Cerebellum (tissue), 4 donors: ENCODE measurements at places on chromosomes 1 and 21.

- no peak for DNase-seq
Observed at GRCh38 chr1:206467915-206468314, 2.4 kb upstream of the IKBKE start.

DNA sequence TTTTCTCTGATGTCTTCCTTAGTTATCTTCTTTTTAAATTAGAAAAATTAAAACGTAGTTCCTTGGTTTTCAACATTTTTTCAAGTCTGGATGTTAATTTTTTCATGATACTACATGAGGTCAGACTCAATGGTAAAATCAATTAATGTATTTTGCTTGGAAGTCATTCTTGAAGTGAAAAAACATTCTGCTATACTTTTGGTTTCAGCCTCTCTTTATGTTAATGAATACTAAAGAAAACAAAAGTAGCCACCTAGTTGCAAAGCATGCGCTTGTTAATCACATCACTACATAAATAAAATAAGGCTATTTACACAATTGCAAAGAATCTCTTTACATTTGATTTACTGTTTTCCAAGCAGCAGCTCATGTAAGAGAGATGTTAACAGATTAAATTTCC is 170.4 kb downstream of the LIPI start:
- DNase-seq: no peak

GRCh38 chr1:195550071-195550862 is 1058.0 kb downstream of the KCNT2 start:
- no peak for DNase-seq

GRCh38 chr1:206676499-206676898 is 8.2 kb upstream of the MAPKAPK2 start:
- no peak for DNase-seq

- DNase-seq: no peak
Observed at GRCh38 chr1:107450899-107451664, 310.2 kb downstream of the NTNG1 start.

DNA sequence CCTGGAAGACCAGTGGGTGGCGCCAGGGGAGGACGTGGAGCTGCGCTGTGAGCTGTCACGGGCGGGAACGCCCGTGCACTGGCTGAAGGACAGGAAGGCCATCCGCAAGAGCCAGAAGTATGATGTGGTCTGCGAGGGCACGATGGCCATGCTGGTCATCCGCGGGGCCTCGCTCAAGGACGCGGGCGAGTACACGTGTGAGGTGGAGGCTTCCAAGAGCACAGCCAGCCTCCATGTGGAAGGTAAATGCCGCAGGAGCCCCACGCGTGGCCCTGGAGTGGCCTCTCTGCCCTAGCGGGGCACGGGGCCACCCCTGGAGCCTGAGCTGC is 75.2 kb downstream of the OBSCN start:
- no peak for DNase-seq

- no peak for DNase-seq
Observed at GRCh38 chr1:244626709-244627108, 26.2 kb upstream of the DESI2 start.

DNA sequence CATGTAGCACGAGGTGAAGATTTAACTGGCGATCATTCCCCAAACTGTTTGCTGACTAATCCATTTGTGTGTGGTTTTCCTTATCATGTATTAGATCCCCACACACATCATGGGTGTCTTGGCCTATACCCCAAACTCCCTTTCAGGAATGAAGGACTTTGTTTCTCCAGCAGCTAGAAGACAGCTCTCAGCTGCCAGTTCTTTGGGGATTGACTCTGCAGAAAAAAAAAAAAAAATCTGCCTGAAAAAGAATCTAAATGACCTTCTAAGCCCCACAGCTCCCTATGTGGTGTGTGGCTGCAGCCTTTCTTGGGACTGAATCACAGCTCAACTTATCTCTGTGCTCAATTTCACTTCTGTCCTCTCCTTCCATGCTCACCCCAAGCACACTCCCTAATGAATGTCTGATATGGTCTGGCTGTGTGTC is 256.3 kb upstream of the DUSP10 start:
- DNase-seq: no peak

- DNase-seq: no peak
Observed at GRCh38 chr1:246695136-246695535, 29.1 kb upstream of the SCCPDH start.

- DNase-seq: no peak
Observed at GRCh38 chr1:99766378-99766800, at the start of gene FRRS1. TSS of gene FRRS1 (minus strand) at chr1:99766635. CDS start at chr1:99748768, 17,867 bp downstream.

- no peak for DNase-seq
Observed at GRCh38 chr21:19608101-19608621, 1204.6 kb upstream of the TMPRSS15 start.

- DNase-seq: no peak
Observed at GRCh38 chr1:192453360-192453992, 122.1 kb upstream of the RGS1 start.

DNA sequence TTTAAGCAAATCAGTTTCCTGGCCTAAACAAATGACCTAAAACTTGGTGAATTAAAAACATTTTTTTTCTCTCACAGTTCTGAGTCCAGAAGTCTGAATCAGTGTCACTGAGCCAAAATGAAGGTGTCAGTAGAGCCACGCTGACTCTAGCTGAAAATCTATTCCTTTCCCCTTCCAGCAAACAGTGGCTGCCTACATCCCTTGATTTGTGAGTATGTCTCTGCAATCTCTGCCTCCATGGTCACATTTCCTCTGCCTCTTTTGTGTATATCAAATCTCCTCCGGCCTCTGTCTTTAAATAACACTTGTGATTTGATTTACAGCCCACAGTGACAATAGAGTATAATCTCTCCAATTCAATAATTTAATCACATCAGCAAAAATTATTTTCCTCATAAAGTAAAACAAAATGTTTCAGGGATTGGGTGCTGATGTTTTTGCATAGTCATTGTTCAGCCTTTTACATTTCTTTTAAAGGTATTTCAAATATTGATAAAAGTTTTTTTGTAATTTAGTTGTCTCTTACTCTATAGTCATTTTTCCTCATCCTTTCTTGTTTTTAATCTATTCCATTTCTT is 1715.4 kb downstream of the BRINP3 start:
- no peak for DNase-seq

- no peak for DNase-seq
Observed at GRCh38 chr1:45568421-45568820, 15.4 kb upstream of the NASP start.

DNA sequence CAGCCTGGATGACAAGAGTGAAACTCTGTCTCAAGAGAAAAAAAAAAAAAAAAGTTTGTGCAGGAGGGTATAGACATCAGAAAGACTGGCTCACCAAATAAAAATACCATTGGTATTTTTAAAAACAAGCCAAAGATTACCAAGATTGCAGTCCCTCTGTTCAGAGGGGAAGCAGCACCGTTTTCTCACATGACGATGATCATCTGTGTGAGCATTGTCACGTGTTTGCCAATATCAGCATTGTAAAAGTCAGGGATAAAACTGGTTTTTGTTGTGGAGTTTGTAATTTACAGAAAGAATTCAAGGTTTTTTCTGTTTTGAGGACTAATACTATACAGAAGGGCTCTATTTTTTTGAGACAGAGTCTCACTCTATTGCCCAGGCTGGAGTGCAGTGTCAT is 26.5 kb downstream of the ZNF362 start:
- no peak for DNase-seq

DNA sequence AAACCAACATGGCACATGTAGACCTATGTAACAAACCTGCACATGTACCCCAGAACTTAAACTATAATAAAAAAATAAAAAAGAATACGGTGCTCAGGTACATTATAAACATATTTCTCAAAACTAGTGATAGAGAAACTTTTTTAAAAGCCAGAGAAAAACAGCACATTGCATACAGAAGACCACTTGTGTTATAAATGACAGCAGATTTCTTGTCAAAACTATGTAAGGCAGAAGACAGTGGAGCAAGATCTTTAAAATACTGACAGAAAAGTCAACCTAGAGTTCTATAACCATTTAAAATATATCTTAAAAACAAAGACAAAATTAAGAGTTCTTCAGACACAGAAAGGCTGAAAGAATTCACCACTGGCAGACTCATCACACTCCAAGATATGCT is 144.7 kb downstream of the NEGR1 start:
- no peak for DNase-seq

DNA sequence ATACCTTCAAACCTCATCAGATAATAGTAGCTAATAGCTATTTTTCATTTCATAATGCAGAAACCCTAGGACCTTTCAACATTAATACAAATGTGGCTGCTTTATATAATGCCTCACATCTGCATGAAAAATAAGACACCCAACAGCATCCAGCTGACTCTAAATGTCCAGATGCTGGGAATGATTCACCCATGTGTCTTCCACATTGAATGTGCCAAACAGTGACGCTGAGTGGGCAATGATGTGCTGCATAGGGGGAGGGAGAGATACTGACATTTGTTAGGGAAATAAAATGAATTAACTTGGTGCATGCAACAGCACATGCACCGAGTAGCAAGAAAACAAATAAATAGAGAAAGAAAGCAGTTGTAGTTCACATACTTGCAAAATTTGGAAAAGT is 199.3 kb downstream of the DSCAM start:
- DNase-seq: no peak

DNA sequence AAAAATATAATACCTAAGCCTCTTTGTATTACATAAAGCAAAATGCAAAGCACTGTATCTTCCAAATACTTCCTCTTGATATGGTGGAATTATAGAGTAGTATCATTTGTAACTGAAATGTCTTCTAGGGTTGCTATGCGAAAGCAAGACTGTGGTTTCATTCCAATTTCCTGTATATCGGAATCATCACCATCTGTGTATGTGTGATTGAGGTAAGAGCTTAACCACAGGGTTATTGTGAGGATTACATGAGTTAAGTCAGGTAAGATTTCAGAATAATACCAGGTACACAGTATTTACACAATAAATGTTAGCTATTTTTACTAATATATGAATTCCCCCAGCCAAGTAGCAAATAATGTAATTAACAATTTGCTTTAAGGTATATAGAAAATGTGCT is 24.7 kb downstream of the CD53 start:
- no peak for DNase-seq

GRCh38 chr1:158176399-158176798 is 4.3 kb upstream of the CD1D start:
- no peak for DNase-seq

DNA sequence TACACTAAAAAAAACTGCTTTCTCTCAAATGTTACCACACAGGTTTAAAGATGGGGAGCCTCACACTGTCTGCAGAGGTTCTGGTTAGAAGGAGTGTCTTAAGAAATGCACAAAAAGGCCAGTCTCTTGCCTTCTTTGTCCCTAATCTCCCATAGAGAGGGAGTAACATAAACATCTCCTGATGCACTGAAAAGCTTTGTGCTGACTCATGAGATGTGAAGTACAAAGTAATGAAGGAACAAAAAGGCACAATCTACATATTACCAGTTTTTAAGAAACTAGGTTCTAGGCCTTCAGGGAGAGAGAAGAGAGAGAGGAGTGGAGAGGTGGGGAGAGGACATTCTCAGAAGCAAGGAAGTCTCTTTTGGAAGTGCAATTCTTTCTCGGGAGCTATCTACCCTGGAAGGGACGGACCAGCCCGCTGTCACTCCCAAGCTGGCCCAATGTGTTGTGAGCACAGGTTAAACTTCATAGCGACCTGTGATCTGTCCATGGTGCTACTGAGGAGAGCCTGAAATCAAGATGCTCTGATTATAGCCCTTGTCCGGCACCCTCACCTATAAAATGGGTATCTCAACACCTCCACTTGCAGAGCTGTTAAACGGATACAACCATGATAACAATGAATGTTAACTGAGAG is 458.1 kb downstream of the DISC1 start:
- no peak for DNase-seq

GRCh38 chr1:172460887-172461315 is 17.0 kb upstream of the PIGC start:
- no peak for DNase-seq

GRCh38 chr1:74422421-74423292 is 89.8 kb downstream of the LRRC53 start:
- DNase-seq: no peak

DNA sequence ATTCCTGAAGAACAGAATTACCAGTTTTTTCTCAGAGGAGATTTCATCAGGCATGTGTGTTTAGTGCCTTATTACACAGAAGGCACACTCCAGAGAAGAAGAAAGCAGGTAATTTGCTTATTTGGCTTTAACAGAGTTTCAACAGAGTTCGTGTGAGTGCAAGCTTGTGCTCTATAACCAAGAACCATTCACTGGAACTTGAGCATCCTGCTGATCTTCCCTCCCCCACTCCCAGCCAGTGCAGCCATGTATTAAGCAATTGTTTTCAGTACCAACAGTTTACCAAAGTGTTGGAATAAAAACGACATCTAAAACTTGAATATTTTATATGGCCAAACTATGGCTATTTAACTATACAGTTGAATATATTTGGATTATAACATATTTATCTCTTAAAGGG is 4.3 kb downstream of the MGST3 start:
- DNase-seq: no peak

DNA sequence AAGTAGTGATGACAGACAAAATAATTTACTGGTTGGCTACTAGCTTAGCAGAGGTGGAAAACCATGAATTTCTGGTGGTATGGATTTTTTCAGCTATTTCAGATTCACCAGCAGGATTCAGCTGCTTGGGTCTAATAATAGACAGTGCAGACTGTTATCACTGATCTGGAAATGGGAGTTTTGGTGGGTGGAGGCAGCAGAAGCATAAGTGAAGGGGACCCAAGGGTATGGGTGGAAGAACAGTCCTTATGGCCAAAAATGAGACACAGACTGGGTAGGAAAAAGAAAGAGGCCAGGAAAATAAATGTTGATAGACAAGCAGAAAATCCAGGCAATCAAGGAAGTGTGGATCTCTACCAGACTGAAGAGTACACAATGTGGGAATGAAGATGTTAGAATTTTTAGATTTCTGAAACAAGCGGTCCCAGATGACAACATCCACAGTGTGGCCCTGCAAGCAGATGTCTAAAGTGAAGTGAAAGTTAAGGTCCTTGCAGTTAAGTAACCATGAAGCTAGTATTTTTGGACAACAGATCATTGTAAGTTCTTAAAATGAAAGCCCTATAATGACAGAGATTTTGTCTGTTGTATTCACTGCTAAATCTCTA is 24.7 kb downstream of the LYST start:
- no peak for DNase-seq

DNA sequence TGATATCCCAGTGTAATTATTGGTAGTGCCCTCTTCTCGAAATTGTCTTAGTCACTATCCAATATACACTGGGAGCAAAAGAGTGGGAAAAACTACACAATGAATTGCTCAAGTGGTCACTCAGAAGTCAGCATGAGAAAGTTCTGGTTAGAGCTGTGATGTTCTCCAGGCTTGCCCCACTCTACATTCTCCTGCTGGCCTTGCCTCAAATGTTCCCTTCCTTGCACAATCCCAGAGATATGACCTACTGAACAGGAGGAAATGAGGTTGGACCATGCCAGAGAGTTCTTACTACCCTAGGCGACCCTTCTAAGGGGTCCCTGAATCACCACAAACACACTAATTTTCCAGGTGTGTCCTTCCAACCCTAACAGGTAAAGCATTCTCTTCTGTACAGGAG is 40.8 kb downstream of the GLUL start:
- no peak for DNase-seq

- DNase-seq: no peak
Observed at GRCh38 chr1:91283421-91283726, 121.3 kb downstream of the HFM1 start.
